ENCODE measurements at places on chromosomes 7 and 10. TPM values are rescaled to one million over a fixed set of nuclear protein-coding genes. Genes with fewer than 3 reads are reported as not detected.

The SPDYE6 gene
- total RNA-seq: not detected

DNA sequence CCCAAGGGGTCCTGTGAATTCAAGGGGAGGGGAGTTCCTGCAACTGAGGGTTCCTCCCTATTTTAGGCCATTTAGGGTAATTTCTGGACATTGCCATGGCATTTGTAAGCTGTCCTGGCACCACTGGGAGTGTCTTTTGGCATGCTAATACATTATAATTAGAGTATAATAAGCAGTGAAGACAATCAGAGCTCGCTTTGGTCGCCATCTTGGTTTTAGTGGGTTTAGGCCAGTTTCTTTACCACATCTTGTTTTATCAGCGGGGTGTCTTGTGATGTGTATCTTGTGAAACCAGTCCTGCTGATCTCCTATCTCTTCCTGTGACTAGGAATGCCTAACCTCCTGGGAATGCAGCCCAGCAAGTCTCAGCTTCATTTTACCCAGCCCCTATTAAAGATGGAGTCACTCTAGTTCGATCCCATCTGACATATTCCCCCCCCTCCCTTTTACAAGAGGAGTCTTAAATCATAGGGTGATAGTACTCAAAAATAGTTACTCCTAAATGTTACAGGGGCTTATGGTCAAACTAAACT is 43.2 kb downstream of the SVOPL start:
- no peak for DNase-seq

- peak; percentile 52 for DNase-seq
Measured at GRCh38 chr10:47290338-47290737, 9.7 kb upstream of the GDF10 start.

DNA sequence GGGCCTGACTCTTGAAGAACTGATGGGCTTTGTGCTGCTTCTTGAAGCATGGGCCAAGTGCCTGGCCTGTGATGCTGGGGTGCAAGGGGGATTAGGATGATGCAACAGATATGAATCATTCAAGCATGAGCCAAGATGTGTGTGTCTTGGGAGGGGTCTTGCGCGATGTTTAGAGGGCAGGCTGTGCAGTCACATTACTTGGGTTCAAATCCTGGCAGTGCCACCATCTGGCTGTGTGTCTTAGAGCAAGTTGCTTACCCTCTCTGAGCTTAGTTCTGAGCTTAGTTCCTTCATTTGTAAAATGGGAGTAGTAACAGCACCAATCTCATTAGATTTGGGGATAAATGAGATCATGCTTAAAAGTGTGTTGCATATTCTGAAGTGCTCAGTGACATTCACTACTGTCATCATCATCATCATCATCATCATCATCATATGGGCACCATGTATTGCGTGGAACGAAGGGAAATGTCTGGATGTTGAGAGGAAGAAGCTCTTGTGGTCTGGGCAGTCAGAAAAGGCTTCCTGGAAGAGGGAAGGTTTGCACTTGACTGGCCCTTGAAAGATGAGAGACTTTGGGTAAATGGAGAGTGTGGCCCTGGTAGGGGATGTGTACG is 9.3 kb downstream of the UNC5B start:
- no peak for DNase-seq

The FRAT1 gene
- 4.4 TPM for total RNA-seq

The PILRA gene
- total RNA-seq: 8.3 TPM

DNA sequence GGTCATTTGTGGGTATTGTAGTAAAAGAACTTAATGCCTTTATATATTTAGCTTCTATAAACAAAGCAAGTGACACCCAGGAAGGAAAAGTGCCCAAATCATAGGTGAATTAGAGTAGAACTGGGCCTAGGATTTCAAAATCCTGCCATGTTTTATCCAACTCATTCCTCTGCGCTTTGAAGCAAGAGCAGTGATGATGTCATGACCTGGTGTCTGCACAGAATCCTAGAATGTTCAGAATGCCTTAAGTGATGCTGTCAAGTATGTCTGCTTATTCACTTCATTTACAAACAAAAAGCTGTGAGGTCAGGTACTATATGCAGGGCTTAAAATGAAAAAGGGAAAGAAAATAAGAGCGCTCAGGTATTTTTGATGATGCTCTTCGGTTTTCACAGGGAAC is 737.2 kb upstream of the ANKRD30A start:
- DNase-seq: no peak

The ASZ1 gene
- total RNA-seq: not detected

Data from vagina (tissue), 2 donors.